ENCODE measurements at places on chromosomes 4 and X. TPM values are rescaled to one million over a fixed set of nuclear protein-coding genes. Genes with fewer than 3 reads are reported as not detected.

MAP7D3 gene
- total RNA-seq = 18.9 TPM

CT45A1 gene
- total RNA-seq = not detected

TMEM184C gene
- total RNA-seq = 39.6 TPM

POF1B gene
- total RNA-seq = not detected

COL4A6 gene
- total RNA-seq = under 0.01 TPM

CABS1 gene
- not detected for total RNA-seq

CORIN gene
- total RNA-seq = under 0.01 TPM
